Posterior cingulate gyrus (tissue), 11 donors: ENCODE measurements at places on chromosomes 6 and 20.

GRCh38 chr6:157533048-157533871, 152.3 kb downstream of the ZDHHC14 start:
- DNase-seq = no peak

DNA sequence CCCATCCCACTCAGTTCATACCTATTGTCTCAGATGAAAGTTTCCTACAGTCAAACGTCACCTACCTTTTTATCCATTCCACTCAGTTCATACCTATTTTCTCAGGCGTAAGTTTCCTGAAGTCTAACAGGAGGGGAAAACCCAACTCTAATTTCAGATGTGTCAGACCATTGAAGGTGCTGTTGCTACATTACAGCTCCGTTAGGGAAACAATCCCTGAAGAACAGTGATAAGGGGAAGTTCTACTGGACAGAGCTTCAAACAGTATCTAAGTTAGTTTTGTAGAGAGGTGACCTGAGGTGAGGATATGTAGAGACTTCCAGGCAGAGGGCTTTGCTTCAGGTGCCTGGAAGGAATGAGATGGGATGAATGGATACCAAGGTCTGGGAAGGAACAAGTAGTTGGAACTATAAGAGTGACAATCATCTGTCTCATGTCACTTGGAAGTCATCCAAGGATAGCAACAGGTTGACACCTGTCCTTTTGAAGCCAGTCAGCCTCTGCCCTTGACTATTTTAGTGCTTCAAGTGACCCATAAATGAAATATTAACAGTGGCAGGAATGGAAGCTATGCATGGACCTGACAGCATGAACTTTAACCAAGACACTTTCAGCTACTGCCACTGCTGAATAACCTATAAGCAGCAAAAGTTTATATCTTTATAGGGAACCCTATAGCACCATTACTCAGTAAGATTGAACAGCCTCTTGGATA, 191.6 kb upstream of the MOCS1 start:
- DNase-seq = no peak

- peak; percentile 62 for DNase-seq
Observed at GRCh38 chr20:61628901-61629601, 377.0 kb downstream of the CDH4 start.

GRCh38 chr20:40370800-40371199, 318.2 kb downstream of the MAFB start:
- DNase-seq = no peak

- DNase-seq = peak; percentile 52
Observed at GRCh38 chr6:32154514-32155161, 697 bp downstream of the PPT2 start.

DNA sequence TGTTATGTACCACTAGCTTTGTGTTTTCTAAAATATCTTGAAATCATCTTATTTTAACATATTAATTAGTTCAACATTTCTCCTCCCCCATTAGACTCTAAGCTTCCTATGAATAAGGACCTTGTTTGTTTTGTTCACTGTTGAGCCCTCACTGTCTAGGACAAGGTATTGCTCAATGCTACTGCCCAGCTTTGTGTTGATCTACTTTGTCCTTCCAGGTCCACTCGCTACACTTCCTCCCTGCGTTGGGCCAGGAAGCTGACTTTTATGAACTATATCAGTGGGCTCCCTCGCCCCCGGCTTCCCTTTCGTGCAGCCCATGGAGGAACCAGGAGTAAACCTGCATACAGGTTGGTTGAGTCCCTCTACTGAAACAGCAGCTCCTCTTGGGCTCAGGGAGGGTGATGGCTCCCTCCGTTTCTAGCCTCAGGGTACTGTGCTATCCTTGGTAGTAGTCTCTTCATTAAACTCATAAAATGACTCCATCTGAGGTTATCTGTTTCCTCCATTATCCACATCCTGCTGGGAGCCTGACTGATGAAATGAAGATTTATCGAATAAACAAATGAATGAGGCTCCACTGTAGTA, 272.5 kb downstream of the CLIC5 start:
- DNase-seq = no peak

DNA sequence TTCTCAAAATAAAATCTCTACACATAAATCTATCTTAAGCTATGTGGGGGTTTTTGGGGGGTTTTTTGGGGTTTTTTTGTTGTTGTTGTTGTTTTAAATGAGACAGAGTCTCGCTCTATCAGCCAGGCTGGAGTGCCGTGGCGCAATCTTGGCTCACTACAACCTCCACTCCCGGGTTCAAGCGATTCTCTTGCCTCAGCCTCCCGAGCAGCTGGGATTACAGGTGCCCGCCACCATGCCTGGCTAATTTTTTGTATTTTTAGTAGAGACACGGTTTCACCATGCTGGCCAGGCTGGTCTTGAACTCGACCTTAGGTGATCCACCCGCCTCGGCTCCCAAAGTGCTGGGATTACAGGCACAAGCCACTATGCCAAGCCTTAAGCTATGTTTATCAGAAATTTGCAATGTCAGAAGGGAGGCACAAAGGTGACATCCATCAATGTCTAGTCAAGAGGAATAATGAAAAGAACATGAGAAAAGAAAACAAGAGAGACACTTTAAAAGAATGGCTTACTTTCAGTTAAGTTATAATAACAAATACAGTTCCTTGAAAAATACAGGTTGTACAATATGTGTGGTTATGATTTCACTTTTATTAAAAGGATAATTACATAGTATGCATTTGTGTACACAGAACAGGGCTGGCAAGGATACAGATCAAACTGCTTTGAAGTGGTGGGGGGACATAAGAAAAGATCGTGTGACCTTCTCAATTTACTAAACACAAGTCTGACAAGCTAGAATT, 28.6 kb downstream of the SLC23A2 start:
- DNase-seq = no peak

- DNase-seq = no peak
Observed at GRCh38 chr6:71387179-71387578, 98.6 kb downstream of the OGFRL1 start.

DNA sequence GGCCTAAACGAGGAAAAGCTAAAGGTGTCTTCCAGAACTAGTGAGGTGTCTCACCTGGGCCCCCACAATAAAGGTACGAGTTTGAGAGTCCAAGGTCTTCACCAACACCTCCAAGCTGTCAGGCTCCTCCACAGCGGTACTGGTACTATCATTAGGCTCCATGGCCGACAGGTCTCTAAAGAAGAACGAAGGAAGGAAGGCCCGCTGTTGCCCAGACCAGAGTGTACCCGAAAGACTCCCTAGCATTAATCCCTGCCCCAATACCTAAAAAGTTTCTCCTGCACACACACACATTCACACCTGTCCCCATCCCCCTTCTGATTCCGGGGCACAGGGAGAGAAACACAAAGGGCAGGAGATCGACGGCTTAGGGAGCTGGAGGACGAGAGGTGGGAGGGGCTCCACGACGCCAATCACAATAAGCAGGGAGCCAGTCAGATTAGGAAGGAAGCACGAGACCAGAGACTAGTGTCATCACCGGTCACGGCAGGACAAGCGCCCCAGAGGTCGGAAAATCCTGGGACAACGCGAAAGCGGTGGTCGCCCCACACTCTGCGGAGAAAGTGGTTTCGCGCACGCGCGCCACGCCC, 764 bp downstream of the BAG6 start:
- no peak for DNase-seq

- DNase-seq = no peak
Observed at GRCh38 chr6:87690441-87690840, 11.6 kb downstream of the AKIRIN2 start.

GRCh38 chr6:135657207-135657606, 159.7 kb upstream of the AHI1 start:
- no peak for DNase-seq

DNA sequence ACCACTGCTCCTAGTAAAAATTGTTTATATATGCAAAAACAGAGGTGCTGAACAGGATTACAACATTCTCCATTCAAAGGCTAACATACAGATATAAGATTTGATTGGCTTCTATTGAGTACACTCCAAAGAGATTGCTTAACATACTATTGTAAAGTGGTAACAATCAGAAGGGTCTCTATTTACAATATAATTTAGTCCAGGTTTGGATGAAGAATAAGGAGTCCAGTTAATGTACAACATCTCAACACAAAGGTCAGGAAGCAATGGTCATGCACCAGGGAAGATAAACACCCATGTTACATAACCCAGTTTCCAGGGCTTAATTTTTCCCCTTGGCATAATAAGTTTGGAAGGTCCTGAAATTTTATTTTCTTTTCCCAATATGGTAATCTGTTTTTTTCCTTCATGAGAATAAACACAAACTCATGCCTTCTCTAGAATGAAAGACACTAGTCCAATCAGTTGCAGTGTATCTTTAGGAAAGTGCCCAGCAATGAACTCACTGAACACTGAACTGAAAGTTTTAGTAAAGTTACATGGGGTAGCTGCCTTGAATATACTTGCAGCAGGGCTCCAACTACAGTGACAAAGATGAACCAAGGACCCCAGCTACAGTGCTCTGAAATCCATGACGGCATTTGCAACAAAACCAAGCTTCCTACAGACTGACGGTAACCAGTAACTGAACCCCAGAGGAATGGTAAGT, 255.3 kb upstream of the GJE1 start:
- DNase-seq = no peak

DNA sequence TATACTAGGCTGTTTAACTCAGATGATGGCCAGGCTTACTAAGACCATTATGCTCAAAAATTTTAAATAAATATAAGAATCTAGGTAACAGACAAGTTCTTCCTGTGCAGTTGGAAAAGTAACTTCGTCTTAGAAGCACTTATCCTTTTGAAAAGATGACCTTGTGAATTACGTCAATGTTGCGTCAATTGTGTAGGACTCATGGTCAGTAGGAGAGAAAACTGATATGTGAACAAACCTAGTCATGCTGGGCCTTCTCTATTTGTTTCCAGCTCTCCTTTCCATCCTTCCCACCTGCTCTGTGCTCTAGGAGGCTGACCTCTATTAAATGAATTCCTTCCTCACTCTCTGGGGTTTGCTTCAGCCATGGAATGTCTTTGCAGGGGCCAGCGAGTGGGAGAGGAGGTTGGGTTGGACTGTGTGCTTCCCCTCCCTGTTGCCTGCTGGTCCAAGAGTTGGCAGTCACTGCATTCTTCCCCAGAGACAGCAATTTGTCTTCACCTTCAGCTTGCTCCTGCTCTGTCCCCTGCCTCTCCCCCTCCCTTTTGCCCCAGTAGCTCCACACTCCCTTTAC, 128.0 kb upstream of the TNFAIP3 start:
- no peak for DNase-seq

- DNase-seq = no peak
Observed at GRCh38 chr20:62602550-62602949, 39.8 kb upstream of the SLCO4A1 start.

GRCh38 chr6:4603291-4603690, 172.9 kb upstream of the CDYL start:
- no peak for DNase-seq

- peak; percentile 56 for DNase-seq
Observed at GRCh38 chr20:61881861-61882260, 183.8 kb downstream of the TAF4 start.

DNA sequence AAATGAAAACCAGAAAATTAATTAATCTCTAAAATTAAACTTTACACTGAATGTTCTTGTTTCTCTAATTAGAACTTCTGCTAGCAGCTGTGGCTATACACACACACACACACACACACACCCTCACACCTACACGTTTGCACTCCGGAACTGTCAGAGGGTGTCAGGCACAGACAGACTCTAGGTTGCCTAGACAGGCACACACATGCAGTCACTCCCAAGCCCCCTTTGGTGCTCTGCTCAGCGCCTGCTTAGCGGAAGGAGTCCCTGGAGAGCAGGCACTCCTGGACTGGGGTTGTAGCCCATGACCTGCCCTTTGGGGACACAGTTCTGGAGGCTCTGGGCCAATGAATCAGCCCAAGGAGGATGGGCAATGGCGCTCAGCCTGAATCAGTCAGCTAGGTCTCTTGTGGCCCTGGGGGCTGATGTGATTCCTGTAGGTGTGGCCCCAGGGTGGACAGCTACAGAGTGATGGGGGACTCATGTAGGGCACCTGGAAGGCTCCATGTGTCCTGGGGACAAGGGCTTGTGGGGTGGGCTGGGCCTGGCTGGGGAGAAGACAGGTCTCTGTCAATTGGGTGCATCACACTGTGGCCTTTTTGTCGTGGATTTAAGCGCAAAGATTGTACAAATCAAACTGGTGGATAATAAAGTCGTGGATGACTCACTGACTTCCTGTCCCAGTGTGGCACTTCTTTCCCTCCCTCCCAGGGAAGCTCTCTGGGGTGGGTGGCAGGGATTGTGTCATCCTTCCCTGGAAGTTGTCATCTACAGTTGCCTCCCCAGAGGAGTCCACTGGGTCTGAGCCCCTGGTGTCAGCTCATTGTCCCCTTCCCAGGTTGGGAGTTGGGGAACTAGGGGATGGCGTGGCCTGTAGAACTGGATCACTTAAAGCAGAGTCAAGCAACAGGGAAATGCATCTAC, 8.8 kb downstream of the TMEM151B start:
- no peak for DNase-seq
